Effector CD8-positive, alpha-beta T cell (primary cell): ENCODE measurements at places on chromosomes 11 and 22.

DNA sequence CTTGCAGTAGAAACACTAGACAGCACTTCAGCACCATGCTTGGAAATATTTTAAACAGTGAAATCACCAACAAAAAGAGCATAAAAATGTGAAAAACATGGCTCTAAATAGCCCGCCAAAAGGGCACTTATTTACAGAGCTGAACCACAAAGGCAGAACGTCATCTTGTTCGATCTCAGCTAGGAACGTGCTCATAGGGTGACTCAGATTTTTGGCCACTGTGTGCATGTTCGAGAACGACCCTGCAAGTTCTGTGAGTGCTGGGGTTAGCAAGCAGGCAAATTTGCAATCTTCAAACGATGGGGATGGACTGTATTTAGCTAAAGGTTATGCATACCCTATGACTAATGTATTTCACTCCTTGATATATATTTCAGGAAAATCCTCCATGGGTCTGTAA, 30.6 kb downstream of the OR2AT4 start:
- DNase-seq = no peak

DNA sequence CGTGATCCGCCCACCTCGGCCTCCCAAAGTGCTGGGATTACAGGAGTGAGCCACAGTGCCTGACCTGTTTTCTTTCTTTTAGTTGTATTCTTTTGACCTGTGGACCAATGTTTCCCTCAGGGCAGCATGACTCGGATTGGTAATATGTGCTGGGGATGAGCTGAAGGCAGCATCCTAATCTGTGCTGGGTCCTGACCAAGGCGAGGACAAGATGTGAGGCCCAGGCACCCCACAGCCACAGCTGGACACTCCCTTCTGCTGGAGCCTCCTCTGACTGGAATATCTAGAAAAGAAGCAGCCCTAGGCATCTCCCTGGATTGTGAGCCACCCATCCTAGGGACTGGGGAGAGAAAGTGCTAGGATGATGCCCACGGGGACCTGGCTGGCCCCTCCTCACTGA, 105.4 kb downstream of the PDE2A start:
- DNase-seq = no peak

DNA sequence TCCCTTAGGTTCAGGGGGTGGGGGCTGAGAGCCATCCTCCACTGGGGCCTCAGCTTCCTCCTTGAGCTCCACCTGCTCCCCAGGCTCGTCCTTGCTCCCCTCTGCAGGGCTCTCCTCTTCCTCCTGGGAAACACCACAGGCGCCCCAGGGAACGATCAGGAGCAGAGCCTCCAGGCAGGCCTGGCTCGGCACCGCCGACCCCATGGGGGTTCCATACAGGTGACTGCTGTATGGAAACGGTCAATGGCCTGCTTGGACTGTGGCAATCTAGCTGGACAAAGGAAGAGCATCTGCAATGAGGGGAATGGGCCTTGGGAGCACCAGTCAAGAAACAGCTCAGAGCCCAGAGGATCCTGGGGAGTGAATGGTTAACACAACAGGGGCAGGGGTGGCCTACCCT, 7.9 kb downstream of the HYOU1 start:
- DNase-seq = no peak

- DNase-seq = no peak
These were observed 77.9 kb upstream of the TOP3B start for GRCh38 chr22:22060200-22061084.

- no peak for DNase-seq
These were observed 25.5 kb downstream of the EMID1 start for GRCh38 chr22:29230972-29231875.

DNA sequence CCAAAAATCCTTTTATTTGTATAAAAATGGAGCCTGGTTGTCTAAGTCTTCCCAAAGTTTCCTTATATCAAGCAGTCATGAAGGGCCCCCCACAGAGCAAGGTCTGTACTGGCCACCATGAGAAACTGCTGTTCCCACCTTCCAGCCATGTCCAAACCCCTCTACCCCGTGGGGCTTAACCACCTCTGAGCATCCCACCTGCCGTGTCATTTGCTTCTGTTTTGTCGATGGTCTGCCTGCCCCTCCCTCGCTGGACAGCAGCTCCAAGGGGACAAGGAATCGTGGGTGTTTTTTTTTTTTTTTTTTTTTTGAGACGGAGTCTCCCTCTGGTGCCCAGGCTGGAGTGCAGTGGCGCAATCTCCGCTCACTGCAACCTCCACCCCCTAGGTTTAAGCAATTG, 11.1 kb upstream of the ANO1 start:
- DNase-seq = no peak

GRCh38 chr11:31802609-31802989, 8.5 kb downstream of the PAX6 start:
- DNase-seq = no peak

DNA sequence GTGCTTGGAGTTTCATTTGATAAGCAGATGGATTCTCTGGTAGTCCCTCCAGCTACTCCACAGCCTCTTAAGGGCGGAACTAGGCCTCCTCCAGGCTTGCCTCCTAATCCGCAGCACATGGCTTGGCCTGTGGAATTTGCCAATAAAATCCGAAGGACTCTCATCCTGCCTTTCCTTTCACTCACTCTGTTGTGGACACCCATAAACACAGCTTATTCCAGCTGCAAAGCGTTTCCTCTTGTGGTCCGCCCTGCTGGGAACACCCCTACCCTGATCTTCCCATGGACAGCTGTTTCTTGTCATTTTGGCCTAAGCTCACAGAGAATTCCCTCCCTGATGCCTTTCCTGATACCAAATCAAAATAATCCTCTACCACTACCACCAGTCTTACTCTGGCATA, 546.2 kb downstream of the NTM start:
- DNase-seq = no peak

- DNase-seq = peak; percentile 58
These were observed 123.6 kb downstream of the ABTB2 start for GRCh38 chr11:34234086-34234740.

DNA sequence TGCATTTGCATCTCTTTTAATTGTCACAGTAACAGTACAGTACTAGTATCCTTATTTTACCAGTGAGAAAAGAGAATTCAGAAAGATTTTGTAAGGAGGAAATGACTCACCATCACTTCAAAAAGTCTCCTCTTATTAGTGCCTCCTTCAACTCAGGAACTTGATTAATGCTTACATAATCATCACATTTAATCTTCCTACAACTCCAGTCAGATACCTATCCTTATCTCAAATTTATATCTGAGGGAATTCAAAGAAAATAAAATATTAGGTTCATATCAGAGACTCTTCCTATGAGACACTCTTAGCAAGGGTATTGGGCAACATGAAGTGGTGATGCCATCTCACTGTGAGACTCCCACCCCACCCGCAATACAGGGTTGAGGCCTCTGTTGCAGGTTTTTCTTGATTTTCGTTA, 26.1 kb upstream of the CTSC start:
- DNase-seq = no peak

GRCh38 chr11:130671801-130672700, 223.6 kb downstream of the ADAMTS15 start:
- DNase-seq = no peak

DNA sequence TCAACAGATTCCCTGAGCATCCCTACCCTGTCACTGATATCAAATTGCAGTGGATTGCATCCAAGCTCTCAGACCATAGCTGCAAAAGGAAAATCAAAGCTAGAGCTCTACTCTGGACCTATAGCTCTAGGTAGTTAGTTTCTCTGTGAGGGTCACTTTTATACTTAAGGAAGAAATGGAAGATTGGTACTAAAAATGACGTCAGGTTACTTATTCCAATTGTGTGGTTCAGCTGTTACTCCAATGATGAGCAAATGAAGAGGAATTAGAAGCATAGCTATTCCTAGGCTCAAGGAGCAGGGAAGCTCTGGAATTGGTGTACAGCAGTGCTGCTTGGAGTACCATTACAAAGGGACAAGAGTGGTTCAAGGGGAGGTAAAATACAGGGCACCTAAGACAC, 36.4 kb upstream of the GLYATL1 start:
- no peak for DNase-seq

DNA sequence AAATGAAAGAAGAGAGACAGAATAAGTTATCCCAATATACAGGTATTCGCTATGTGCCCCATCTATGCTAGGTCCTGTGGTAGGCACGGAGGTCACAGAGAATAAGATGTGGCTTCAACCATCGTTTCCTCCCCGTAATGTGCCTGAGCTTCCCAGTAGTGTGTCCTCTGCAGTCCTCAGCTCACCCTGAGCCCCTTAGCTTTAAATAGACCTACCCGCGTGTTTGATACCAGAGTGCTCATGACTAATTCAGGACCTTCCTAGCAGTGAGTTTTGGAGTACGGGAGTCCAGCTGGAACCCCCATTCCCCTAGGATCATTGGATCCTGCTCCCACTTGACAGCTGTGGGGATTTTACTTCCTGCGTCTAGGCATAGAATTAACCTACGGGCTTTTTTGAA, 37.5 kb upstream of the SYN3 start:
- no peak for DNase-seq

DNA sequence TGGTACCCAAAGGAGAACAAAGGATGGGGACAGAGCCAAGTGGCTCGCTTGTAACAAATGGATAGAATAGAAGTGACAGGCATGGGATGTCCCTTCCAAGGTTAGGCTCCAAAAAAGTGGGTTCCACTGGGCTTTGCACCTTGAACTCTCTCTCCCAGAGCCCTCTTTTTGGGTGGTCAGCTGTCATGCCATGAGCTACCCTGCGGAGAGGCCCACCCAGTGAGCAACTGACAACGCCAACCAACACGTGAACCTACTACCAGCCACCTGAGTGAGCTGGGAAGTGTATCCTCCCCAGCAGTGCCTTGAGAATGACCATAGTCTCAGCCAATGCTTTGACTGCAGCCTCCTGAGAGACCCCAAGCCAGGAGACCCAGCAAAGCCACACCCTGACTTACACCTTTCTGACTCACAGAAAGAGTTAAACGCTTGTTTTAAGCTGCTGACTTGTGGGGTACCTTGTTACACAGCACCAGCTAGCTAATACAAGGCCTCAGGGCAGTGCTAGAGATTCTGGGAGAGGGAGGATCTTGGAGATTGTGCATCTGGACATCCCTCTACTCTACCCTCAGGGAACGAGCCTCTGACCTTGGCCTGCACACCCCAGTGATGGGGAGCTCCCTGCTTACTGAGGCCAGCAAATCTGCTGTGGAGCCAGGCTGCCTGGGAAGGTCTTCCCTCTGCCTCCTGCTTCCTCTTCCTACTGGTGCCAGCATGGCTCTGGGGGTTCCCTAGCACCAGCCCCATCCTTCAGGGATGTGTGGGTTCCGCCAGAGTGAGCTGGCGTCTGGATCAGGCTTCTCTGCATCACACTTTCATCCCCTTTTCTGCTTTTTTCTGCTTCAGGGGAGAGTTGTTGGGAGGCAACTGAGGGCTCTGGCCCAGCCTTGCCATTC, 29.1 kb upstream of the RFPL3 start:
- DNase-seq = no peak

GRCh38 chr11:5689551-5689983, at the start of gene TRIM22:
Gene TRIM22 (plus strand): TSS chr11:5689790. CDS start chr11:5696233, 6,443 bp downstream.
- DNase-seq = peak; percentile 16

GRCh38 chr11:17684550-17684949, 34.8 kb upstream of the MYOD1 start:
- no peak for DNase-seq

DNA sequence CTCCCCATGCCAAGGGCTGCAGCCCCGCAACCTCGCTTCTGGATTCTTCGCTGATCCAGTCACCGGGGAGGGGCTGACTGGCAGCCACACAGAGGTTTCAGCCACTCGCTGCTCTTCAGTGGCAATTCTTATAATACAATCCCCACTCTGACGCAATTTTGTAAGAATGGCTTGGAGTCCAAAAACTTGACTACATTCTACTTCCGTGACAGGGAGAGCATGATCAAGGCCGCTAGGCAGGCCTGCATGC, 14.9 kb downstream of the PPM1F start:
- no peak for DNase-seq

DNA sequence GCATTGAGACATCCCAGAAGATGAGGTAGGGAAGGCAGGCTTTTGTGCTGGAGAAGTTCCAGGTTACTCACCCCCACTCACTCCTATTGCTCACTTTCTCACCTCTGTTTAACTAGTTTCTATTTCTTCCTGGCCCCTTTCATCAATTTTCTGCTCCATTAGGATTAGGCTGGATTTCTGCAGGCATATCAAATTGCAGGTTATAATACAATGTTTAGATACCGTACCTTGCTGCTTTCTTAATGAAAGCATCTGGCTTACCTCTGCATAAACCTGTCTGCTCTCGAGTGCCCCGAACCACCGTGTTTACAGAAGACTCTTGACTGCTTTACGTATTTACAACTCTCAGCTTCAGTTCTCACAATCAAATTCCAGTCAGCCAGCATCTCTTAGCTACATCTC, 173.7 kb downstream of the ADAMTS15 start:
- DNase-seq = no peak

DNA sequence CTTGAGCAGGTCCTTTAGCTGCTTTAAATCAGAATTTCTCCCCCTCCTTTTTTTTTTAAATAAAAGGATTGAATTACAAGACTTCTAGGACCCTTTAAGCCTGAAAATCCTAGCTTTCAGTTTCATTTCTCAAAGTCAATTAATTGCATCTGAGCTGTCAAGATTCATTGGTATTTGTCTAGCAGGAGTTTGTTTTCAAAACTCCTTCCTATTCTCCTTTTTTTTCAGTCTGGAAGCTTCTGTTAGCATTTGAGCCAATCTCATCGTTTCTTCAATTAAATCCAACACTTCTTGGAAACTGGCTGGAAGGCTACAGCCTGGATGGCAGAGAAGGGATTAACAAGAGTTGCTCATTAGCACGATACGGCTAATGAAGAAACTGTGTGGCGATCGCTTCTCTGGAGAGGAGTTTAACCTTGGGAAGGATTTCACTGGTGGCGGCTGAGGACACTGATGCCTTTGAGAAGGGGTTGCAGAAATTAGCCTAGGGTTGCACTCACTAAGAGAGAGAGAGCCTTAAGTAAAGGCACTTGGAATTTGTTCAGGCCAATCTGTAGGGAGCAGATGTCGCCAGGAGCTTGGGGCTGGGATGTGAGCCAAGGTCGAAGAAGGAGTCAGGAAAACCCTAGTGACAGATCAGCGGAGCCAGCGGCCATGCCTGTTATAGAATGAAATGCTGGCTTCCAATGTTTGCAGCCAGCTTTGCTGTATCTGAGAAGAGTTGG, 43.8 kb upstream of the API5 start:
- DNase-seq = no peak

DNA sequence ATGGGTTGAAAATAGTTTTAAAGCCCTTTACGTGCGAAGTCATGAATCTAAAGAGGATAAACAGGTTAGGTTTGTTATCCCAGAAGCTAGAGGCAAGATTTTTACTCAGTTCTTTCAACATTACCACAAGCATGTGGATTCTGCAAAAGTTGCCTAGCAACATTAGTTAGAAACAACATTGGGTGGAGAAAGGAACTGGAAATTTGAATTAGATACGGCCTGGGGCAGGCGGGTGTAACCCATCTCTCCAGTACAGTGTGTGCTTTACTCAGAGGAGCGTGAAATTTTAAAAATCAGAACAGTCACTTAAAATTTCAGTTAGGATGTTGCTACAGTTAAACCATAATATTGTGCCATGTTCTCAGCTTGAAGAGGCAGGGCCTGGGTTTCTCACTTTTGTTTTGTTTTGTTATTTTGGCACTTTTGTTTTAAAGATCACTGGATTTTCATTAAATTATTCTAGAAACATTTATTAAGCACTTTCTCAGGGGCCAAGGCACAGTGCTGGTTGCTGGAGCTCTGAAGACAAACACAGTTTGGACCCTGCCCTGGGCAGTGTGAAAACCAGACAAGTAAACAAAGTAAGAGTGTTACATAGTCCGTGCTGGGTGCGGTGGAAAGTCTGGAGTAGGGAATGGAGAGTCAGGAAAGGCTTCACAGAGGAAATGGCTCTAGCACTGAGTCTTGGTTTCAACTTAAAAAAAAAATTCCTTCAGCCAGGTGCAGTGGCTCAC, 4.4 kb upstream of the WEE1 start:
- DNase-seq = no peak

GRCh38 chr22:39910876-39911613, 10.2 kb downstream of the GRAP2 start:
- DNase-seq = no peak

- no peak for DNase-seq
These were observed 14.4 kb upstream of the UCP3 start for GRCh38 chr11:74023276-74023675.
